ENCODE measurements at places on chromosomes 2 and 18. TPM values are rescaled to one million over a fixed set of nuclear protein-coding genes. Genes with fewer than 3 reads are reported as not detected.

DNA sequence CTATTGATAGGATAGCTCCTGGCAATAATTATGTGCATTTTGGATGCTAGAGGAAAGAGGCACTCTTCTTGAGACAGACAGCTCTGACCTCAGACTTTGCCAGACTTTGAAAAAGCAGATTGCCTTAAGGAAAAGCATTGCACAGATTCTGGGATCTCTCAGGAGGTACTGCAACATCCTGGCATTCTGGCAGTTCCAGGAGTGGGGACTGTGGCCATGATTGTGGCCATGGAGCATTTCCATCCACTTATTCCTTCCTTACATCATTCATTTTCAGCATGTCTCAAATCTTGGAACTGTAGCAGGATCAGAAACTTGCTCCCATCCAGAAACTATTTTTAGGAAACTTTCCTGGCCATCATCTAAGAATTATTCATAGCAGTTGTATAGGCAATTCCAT lies 144.9 kb upstream of the FOSL2 start:
- no peak for DNase-seq

DNA sequence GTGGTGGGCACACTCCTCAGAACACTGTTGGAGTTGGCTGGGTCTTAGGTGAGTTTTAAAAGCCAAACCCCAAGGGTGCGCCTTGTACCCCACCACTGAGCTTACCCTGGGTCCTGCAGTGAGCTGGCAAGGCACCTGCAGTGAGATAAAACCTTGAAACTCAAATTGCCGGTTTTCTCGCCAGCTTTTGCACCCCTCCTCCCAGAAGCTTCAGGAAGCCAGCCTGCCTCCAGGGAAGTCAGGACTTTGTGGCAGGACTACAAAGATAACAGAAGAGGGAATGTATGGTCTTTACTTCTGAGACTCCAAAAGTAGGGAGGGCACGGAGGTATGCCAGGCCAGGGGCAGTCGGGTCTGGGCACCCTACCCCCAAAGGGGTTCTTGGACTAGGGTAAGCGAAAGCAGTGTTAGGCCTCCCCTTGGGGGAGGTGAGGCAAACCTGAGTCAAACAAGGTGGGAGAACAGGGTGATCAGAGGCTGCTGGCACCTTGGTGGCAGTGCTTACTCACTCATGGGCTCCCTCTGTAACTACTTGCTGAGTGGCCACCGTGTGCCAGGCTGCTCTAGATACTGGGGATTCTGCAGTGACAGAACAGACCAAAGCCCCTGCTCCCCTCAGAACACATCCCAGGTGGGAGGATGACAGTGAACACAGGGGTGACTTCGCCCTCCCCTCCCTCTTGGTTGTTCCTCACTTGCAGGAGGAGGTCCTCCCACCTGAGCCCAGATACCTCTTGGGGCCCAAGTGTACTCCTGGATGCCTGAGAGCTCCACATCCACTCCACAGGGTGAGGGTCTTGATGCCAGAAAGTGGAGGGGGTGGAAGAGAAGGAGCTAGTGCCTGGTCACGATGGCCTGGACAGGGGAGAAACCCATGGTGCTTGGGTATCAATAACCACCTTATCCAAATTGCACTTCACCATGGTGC lies 69.3 kb upstream of the RGPD5 start:
- DNase-seq, result no peak

GRCh38 chr2:163155279-163155883 lies 316.8 kb upstream of the KCNH7 start:
- no peak for DNase-seq

DNA sequence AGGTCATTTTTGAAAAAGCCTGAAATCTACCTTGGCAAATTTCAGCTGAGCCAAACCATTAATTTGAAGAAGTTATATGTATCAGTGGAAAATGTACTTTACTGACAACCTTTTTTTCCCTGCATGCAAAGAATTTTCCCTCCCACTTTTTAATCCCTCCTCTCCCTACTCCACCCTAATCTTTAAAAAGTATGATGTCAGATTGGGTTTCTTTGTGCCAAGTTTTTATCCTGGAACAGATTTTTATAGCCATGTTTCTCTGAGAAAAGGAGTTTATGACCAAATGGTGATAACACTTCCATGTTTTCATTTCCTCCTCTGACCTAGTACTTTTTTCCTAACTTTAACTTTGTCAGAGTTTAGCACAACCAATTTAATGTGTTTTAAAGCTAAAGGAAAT lies 250.3 kb upstream of the FOSL2 start:
- DNase-seq, result no peak

DNA sequence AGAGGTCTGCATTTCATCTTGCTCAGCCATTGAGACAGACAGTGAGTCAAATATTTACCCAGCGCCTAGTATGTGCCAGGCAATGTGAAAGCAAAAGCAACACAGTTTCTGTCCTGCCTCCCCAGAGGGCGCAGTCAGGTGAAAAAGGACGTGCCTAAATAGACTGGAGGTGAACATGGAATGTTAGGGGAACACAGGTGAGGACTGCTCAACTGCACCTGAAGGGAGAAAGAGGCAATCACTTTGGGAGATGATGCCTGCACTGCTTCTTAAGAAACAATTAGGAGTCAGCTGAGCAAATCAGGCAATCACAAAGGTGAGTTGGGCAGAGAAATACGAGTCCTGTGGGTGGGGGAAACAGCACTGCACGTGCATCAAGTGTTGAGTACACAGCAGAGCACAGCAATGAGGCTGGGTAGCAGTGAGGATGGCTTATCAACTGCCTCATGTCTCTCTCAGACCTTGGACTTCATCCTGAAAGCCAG lies 218.3 kb upstream of the SMAD7 start:
- peak; percentile 48 for DNase-seq

DNA sequence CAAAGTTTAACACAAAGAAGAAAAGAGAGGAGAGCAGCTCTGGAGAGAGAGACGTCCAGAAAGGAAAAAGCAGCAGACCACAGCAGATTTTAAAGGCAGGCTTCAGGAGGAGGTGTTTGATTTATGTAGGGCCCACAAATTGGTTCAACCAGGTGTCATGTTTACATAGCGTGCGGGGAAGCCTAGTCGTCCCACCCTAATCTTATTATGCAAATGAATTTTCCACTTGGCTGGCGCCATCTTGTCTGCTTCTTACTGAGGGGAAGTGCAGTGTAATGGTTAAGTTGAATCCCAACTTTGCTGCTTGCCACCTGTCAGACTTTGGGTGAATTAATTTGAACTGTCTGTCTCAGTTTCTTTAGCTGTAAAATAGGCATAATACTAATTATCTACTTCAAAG lies 282.4 kb upstream of the CYRIA start:
- no peak for DNase-seq

DNA sequence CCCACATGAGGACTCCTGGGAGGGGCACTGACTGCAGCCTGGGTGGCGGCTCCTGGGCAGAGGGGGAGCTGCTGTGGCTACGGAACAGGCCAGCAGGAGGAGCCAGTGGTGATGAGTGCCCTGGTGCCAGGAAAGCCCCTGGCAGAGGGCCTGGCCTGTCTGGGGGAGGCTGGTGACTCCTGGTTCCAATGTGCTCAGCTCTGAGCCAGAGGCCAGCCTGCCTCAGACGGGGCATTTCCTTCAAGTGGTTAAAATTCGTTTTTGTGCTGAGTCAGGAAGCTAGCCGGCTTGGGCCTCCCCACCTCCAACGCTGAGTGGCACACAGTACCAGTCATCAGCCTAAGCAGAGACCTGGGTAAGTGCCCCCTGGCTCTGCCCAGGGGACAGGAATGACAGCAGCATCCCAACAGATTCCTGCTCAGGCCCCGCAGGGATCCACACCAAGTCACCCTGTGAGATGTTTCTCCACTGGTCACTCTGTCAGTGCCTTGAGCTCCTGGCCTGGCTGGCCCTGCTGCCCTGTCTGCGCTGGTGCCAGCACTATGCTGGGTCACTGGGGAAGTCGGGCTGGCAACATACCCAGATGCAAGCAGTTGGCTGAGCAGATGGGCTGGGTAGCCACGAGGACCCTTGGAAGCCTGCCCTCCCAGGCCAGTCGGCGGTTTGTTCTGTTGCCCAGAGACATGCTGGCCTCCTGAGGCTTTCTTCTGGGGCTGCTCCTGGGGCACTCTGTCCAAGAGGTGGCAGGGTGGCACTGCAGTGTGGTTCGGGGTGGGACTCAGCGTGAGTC lies 7.1 kb upstream of the KLF11 start:
- DNase-seq, result peak; percentile 78

DNA sequence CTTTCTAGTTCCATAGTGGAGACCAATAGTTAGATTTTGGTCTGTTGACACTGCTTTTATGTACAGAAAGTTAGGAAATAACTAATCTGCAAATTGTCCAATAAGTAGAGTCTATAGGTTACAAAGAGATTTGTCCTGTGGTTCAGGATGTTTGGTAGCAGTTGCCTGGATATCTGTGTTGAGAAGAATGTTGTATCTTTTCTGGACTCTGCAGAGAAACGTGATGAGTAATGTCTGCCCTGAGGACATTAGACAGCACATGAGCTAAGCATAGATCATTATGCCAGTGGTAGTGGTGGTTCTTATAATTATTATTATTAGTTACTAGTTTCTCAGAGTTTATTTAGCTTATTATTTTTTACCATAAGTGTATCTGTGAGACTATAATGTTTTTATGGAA lies 65.8 kb downstream of the ANKRD62 start:
- no peak for DNase-seq

DNA sequence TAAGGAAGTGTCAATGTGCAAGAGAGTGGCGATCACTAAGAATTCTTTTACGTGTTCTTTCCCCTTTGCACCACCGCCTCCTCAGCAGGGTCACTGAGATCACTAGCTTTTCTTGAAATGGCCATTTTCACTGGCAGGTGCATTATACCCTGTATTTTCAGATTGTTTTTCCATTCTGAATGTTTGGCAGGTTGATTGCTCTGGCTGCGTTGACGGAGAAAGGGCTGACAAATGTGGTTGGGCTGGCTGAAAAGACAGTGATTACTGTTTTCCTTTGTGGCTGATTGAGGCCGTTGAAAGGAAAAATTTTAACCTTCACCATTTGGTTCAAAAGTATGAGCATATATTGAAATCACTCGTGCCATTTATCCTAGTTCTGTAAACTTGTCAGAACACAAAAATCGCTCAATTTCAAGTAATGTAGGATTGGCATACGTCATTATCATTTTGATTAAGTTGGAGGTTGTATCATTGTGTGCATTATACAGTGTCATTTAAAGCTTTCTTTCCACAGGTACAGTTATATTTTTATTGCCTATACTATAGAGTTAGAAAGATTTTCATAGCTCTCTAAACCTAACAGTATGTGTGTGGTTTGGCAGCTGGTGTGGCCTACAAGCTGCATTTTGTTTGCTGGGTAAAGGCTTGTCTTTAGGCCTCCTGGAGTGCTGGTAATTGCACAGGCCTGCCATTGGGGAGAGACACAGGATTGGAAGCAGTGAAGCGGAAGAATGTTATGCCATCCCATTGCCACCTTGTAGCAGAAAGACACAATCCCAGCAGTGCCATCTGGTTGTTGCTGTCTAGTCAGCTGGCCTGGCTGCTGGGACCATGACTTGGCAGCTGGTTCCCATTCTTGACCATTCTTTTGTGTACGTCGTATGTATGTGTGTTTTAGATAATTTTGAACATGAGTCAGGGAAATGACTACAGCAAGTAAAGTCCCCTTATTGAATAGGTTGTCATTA lies 36.7 kb downstream of the DYNC1I2 start:
- no peak for DNase-seq

Gene MEP1B
- not detected for total RNA-seq

Gene POTEI
- not detected for total RNA-seq

Gene SRD5A2
- total RNA-seq, result not detected

Gene TRABD2A
- total RNA-seq, result 6.3 TPM

Gene ANKRD62
- not detected for total RNA-seq

Gene SLC4A3
- total RNA-seq, result not detected

Data from natural killer cell (primary cell).